ENCODE measurements at places on chromosomes 1 and 21.

GRCh38 chr1:23103001-23103889 lies 65.4 kb downstream of the LUZP1 start:
- peak; percentile 40 for ATAC-seq

DNA sequence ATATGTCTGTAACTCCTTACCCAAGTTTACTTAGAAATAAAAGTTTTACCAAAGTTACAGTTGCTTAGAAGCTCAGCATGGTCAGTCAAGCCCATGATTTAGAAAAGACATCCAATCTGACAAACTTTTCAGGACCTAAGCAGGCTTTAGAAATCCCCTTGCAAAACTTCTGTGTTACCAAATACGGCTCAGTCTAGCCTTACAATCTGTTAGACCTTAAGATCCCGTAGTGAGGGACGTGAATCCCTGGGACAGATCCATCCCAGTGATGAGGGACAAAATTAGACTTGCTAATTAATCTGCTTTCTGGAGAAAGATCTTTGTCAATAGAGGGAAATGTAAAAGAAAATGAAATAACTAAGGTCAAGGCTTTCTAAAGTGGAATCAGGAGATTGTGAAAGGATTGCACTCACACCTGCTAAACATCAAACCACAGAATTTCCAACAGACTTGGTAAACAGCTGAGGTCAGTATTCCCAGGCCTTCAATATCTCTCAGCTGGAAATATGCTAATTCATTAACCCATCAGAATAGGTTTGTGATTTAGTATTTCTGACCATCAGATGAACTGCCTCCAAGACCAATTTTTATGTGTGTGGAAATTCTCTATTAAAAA lies 375.3 kb downstream of the DUSP10 start:
- ATAC-seq = no peak

DNA sequence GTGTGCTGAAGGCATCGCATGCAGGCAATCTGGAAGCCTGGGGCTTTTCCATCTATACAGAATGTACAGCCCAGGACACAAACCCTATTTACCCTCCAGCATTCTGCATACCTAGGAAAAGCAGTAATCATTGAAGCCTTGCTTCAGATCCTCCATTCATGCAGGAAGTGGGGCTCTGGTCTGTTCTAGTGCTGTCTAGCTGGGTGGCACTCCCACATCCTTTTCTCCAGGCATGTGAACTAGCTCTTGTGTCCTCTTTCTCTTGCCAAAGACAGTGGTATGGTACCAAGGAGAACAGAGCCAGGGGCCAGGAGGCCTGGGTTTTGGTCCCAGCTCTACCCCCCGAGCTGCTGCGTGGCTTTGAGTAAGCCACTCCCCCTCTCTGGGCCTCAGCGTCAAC lies 21.7 kb downstream of the LRP8 start:
- ATAC-seq = peak; percentile 13

GRCh38 chr1:966704-967300 lies 520 bp downstream of the PLEKHN1 start:
- ATAC-seq = peak; percentile 75

- ATAC-seq = no peak
These were observed 17.1 kb downstream of the OSCP1 start for GRCh38 chr1:36433102-36433501.

DNA sequence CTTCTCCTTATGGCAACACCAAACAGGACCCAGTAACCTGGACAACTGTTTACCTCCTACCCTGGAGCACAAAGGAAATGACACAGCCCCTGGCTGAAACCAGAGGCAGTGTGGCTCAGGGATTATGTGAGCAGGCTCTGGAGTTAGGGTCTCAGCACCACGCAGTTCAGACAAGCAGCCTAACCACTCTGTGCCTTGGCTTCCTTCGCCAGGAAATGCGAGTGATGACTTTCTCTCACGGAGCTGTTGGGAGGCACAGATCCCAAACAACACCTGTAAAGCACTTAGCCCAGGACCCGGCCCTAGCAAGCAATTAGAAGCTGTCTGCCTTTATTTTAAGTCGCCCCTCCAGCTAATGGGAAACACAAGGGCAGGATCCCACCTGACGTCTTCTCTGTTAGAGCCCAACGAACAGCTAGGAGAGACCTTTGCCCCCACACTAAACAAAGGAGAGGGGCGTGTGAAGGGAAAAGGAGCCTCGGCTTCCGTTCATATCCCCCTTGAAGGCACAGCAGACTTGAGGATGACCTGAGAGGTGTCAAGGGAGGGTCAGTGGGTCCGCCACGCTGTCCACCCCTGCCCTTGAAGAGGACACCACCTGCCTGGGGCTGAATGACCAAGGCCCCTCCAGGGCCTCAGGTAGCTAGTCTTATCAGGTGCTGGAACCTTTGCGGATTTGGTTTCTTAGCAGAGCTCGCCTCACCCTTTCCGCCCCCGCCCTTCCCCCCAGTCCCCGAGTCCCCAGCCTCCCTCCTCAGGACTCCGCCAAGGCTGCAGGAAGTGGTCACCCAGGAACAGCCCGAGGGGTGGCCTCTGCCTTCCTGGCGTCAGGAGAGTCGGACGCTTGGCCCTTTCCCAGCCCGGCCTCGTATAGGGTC lies 860 bp downstream of the TMEM63A start:
- peak; percentile 43 for ATAC-seq

DNA sequence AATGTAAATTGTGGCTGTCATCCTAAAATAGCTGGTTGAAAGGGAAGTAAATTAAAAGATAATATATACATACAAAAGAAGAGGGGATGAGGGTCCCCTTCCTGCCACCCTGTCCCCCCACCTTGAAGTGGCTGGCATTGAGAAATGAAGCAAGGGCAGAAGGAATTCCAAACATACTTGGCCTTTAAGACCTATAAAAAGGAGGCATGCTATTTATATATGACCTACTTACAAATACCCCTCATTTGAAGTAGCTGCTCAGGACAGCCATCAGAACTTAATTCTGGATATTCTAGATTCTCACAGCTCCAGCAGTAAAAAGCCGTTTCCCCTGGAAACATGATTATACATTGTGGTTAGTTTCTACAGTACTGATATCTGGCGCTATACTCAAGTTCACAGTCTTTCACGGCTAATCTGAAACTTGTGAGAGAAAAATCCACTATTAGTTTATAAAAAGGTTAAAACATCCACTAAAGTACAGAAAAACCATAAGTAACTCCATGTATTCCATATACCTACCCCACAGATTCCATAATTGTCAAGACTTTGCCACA lies 9.6 kb upstream of the MAP10 start:
- ATAC-seq = no peak

DNA sequence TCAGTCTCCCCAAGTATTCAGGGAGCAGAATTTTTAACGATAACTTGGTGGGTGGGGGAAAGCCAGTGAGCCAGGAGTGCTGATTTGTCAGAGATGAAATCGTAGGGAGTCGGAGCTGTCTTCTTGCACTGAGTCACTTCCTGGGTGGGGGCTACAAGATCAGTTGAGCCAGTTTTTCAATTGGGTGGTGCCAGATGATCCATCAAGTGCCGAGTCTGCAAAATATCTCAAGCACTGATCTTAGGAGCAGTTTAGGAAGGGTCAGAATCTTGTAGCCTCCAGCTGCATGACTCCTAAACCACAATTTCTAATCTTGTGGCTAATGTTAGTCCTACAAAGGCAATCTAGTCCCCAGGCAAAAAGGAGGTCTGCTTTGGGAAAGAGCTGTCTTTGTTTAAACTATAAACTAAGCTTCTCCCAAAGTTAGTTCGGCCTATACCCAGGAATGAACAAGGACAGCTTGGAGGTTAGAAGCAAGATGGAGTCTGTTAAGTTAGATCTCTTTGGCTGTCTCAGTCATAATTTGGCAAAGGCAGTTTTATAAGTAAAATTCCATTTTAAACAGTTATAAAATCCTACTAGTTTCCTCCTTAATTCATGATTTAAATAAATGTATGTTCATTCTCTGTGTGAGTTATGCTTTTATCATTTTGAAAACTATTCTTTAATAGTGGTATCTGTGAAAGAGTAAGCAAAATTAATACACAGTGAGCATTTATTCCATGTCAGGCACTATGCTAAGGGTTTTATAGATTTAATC lies 51.7 kb downstream of the SLC16A1 start:
- ATAC-seq = peak; percentile 85

DNA sequence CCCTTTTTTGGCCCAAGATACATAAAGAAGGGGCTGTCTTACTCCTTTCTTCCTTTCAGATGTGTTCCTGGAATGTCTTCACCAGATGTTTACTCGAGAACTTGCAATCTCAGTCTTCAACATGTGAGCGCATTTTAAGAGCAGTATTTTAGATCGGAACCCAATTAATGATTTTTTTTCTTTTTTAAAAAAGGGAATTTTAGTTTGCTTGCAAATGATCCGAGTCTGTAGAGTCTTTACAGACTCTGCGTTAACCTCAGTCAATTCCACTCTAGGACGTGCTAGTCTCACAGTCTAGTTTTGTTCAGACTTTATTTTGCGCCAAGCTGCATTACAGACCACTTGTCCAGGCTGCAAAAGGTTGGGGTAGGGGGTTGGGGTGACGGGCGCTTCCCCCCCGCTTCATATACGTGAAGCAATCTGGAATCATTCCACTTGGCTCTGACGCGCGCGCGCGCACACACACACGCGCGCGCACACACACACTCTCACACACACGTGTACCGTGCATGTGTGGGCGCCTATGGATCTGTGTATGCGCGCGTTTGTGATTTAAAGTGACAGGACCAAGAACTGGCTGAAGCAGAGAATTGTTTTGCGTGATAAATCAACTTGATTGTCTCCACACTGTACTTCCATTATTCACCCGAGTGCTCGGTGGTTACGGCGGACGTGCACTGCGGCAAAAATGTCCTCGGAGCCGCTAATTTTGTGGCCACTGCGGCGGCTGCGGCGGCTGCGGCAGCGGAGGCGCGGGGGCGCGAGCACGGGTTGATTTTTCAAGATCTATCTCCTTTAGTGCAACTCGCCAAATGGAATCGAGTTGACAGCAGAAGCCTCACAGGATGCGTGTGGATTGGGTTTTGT lies 25.6 kb upstream of the NFIA start:
- peak; percentile 83 for ATAC-seq

GRCh38 chr1:200366577-200367253 lies 43.1 kb downstream of the ZNF281 start:
- ATAC-seq = no peak

DNA sequence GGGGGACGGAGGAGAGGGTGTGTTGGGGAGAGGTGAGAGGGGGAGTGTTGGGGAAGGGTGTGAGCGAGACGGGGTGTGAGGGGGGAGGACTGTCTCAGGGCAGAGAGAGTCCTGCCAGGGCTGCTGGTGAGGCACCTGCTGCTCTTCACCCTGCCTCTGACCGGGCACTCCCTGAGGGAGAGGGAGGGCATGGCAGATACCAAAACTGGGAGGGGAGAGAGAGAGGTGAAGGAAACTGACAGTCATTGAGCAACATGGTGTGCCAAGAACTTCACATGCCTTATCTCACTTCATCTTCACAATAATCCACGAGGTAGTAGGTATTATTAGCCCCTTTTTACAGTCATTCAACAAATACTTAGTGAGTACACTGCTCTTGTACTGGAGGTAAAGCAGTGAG lies 61.3 kb upstream of the ARTN start:
- peak; percentile 88 for ATAC-seq

Data from esophagus mucosa (tissue), 1 donor.